ENCODE measurements at places on chromosomes 4 and X.

GRCh38 chrX:11540532-11541377 lies 125.0 kb downstream of the ARHGAP6 start:
- DNase-seq: no peak

- no peak for DNase-seq
Measured at GRCh38 chrX:154469114-154469513, 10.0 kb downstream of the LAGE3 start.

DNA sequence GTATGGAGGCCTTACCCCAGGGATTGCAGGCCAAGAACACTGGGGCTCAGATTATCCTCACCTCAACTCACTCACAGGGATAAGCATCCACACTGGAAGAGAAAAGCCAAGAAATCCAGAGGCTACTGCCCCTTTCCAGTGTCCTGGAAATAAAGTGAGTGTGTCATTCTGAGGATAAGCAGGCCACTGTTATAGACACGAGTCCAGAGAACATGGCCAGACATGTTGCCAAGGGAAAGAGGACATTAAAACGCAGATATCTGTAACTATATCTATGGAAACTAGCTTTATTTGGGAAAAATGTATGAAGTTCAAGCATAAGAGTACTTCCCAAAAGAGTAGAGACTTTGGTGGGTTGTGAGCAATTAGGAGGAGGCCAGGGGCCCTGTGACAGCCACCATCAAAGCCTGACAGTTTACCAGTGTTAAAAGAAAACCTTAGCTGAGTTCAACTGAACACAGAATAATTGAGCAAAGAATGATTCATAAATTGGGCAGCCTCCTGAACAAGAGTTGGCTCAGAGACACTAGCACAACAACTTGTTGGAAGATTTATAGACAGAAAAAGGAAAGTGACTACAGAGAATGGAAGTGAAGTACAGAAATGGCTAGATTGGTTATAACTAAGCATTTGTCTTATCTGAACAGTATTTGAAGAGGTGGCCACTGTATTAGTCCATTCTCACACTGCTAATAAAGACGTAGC lies 1222.2 kb downstream of the STIM2 start:
- no peak for DNase-seq

GRCh38 chrX:71665747-71666146 lies 1.6 kb upstream of the LOC101059915 start:
- no peak for DNase-seq
